ENCODE measurements at places on chromosomes 5 and 9. TPM values are rescaled to one million over a fixed set of nuclear protein-coding genes. Genes with fewer than 3 reads are reported as not detected.

The ECSCR gene
- total RNA-seq, result 513 TPM

The IFNA5 gene
- total RNA-seq, result not detected

The SMIM32 gene
- total RNA-seq, result not detected

The C5orf24 gene
- total RNA-seq, result 59.4 TPM

The LRRC19 gene
- total RNA-seq, result not detected

The ENHO gene
- 0.07 TPM for total RNA-seq

The OR4F3 gene
- not detected for total RNA-seq

The OXCT1 gene
- total RNA-seq, result 41.8 TPM

The BBLN gene
- total RNA-seq, result 20.6 TPM

The SNAPC4 gene
- total RNA-seq, result 10.5 TPM

The ROPN1L gene
- total RNA-seq, result 0.42 TPM

The CERCAM gene
- 24.1 TPM for total RNA-seq

The BHMT2 gene
- total RNA-seq, result 2.5 TPM

The FOXD4L3 gene
- total RNA-seq, result not detected

The ENTPD2 gene
- total RNA-seq, result not detected

The MORN5 gene
- total RNA-seq, result not detected

The DMRT3 gene
- total RNA-seq, result not detected

The PCDHGB5 gene
- total RNA-seq, result 8.7 TPM

The TNC gene
- 0.07 TPM for total RNA-seq

The CKMT2 gene
- total RNA-seq, result 0.07 TPM

The RGS7BP gene
- total RNA-seq, result 7.3 TPM

The SHISAL2B gene
- total RNA-seq, result not detected

The NR2F1 gene
- 32.4 TPM for total RNA-seq

The TAF1L gene
- total RNA-seq, result 0.04 TPM

The PCDHGA7 gene
- total RNA-seq, result 0.95 TPM

The SLCO6A1 gene
- total RNA-seq, result not detected

The SPATA31C1 gene
- total RNA-seq, result not detected

The CAMK2A gene
- total RNA-seq, result not detected

The FIBCD1 gene
- total RNA-seq, result not detected

The LTC4S gene
- 0.66 TPM for total RNA-seq

The JADE2 gene
- 23.7 TPM for total RNA-seq

The FOXD4L6 gene
- 0.07 TPM for total RNA-seq

The TCF7 gene
- total RNA-seq, result 0.07 TPM

The GARIN3 gene
- total RNA-seq, result not detected

The BRD8 gene
- 36.0 TPM for total RNA-seq

The TAS2R1 gene
- not detected for total RNA-seq

The TRMO gene
- 12.8 TPM for total RNA-seq

The LRRC14B gene
- not detected for total RNA-seq

The CNTNAP3 gene
- total RNA-seq, result 98.1 TPM
